Breast epithelium (tissue), 4 donors: ENCODE measurements at places on chromosomes 1 and 21.

- H3K27me3 ChIP-seq = no peaks in the 10 kb centered on the region
- no peaks in the 10 kb centered on the region for H3K4me1 ChIP-seq
- H3K4me3 ChIP-seq = no peak overlapping the region
- no peak overlapping the region for H3K27ac ChIP-seq
Observed at GRCh38 chr1:206143537-206144172, 26.5 kb upstream of the AVPR1B start.

GRCh38 chr1:240947438-240948224 lies 335.7 kb upstream of the GREM2 start:
- H3K4me3 ChIP-seq = no peak overlapping the region
- H3K27me3 ChIP-seq = no peaks in the 10 kb centered on the region
- no peaks in the 10 kb centered on the region for H3K36me3 ChIP-seq
- no peak overlapping the region for H3K27ac ChIP-seq
- H3K4me1 ChIP-seq = no peaks in the 10 kb centered on the region

DNA sequence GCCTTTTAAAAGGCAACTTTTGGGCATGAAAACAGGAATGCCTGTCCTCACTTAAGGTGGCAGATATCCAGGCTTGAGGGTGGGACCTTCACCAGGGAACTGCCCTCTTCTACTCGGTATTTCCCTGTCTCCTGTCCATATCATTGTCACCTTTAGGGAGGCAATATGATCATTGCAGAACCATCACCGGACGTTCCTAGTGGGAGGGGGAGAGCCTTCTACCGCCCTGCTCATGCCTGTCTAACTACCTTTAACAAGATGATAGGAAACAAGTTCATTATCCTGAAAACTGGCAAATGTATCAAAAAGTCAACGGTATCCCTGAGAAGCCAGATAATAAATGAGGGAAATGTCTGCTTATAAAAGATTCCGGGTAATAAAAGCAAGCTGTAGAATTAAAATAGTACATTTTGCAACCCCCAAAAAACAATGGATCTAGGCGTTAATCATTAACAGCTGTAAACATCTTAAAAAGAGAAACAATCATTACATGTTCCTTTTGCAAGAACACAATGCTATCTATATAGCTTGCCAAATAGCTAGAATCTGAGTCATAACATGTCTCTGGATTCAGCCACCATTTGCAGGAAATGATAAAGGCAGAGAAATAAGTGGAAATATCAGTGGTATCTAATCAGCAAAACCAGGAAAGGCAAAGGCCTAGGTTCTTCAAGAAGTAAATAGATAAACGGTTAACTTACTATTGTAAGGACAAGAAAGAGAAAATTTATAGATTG lies 852.9 kb upstream of the ADGRL4 start:
- no peaks in the 10 kb centered on the region for H3K36me3 ChIP-seq
- no peaks in the 10 kb centered on the region for H3K4me1 ChIP-seq
- no peak overlapping the region for H3K4me3 ChIP-seq
- H3K27ac ChIP-seq = no peak overlapping the region
- no peak for DNase-seq

GRCh38 chr1:7620196-7620595 lies 150.9 kb upstream of the VAMP3 start:
- H3K27me3 ChIP-seq = no peaks in the 10 kb centered on the region
- H3K4me1 ChIP-seq = no peaks in the 10 kb centered on the region
- no peak for DNase-seq
- no peak overlapping the region for H3K27ac ChIP-seq

DNA sequence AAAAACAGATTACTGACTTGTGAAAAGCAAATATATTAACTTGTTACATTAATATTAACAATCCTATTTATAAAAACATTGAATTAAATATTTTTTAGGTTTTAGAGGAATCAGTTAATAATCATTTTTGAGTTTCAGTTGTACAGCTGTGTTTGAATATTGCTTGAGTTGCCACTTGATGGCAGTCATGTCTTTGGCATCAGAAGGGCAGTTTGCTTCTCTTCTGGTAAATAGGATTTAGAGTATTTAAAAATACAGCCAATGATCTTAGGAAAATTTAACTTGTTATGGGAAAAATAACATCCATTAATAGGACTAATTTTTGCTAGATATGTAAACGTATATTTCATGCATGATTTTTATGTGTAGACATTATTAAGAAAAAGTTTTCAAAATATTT lies 234.1 kb downstream of the NCAM2 start:
- no peaks in the 10 kb centered on the region for H3K27me3 ChIP-seq
- no peaks in the 10 kb centered on the region for H3K36me3 ChIP-seq
- DNase-seq = no peak
- H3K27ac ChIP-seq = no peak overlapping the region
- H3K4me1 ChIP-seq = no peaks in the 10 kb centered on the region
- no peak overlapping the region for H3K4me3 ChIP-seq

DNA sequence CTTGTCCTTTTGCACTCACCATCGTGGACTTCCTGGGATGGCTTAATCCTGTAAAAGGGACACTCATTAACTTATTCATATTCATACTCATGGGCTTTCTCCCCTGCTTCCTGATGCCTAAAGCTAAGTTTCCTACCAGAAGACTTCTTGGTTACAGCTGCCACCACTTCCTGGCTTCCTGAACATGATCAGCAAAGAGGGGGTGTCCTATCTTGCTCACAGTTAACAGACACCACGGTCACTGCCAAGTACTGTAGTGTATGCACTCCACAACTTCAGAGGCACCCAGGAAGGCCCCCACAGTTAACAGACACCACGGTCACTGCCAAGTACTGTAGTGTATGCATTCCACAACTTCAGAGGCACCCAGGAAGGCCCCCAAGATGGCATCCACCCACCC lies 177.8 kb downstream of the SIPA1L2 start:
- no peak overlapping the region for H3K27ac ChIP-seq
- no peaks in the 10 kb centered on the region for H3K27me3 ChIP-seq
- no peak for DNase-seq
- no peak overlapping the region for H3K4me3 ChIP-seq
- H3K4me1 ChIP-seq = no peaks in the 10 kb centered on the region

- no peak for DNase-seq
- H3K36me3 ChIP-seq = no peaks in the 10 kb centered on the region
- H3K27ac ChIP-seq = peak overlapping the region; percentile 51
Observed at GRCh38 chr1:147717051-147717705, 43.2 kb downstream of the GJA5 start.

DNA sequence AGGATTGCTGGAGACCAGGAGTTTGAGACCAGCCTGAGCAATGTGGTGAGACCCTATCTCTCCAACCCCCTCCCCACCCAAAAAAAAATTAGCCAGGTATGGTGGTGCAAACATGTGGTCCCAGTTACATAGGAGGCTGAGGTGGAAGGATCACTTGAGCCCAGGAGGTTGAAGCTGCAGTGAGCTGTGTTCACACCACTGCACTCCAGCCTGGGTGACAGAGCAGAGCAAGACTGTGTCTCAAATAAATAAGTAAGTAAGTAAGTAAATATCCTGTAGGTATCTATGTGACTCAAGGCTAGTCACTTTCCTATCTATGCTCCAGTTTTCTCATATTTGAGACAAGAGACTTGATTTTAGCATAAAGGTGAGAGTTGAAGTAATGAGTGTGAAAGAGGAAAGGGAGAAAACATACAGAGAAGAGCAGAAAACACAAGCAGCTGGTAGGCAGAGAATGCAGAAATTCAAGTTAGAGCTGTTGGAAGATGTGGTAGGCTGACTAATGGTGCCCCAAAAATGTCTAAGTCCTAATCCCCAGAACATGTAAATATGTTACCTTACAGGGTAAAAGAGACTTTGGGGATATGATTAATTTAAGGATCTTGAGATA lies 7.5 kb downstream of the PPP1R12B start:
- H3K27ac ChIP-seq = no peak overlapping the region
- no peaks in the 10 kb centered on the region for H3K27me3 ChIP-seq
- H3K36me3 ChIP-seq = no peaks in the 10 kb centered on the region
- H3K4me1 ChIP-seq = no peaks in the 10 kb centered on the region
- no peak for DNase-seq
